ENCODE measurements at places on chromosomes 7 and 10. TPM values are rescaled to one million over a fixed set of nuclear protein-coding genes. Genes with fewer than 3 reads are reported as not detected.
A peak's percentile ranks its signal among the peaks of the same experiment; 100 is the strongest.

GRCh38 chr10:75444781-75445386 lies 13.5 kb downstream of the LRMDA start:
- no peak for DNase-seq

DNA sequence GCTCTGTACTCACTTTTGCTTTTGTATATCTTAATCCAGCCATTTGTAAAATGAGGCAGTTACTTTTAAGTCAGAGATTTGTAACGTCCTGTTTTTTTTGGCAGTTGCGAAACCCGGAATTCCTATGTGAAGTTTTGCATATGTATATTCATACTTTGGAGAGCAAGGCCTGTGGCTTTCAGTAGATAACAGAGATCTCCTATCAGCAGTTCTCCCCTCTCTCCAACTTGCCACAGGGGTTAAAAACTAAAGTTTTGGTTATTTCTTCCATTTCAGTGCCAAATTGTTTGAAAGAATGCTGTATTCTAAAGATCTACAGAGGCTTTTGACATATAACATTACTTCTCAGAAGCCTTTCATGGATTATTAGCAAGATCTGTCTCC lies 102.4 kb downstream of the EXOC4 start:
- no peak for DNase-seq

GRCh38 chr7:13153742-13154141 lies 466.3 kb downstream of the ARL4A start:
- DNase-seq, result no peak

- no peak for DNase-seq
Measured at GRCh38 chr10:126500185-126500584, 111.9 kb upstream of the ADAM12 start.

- no peak for DNase-seq
Measured at GRCh38 chr10:132385389-132385667, 11.7 kb upstream of the PWWP2B start.

- DNase-seq, result no peak
Measured at GRCh38 chr7:50471970-50472369, 21.8 kb upstream of the FIGNL1 start.

DNA sequence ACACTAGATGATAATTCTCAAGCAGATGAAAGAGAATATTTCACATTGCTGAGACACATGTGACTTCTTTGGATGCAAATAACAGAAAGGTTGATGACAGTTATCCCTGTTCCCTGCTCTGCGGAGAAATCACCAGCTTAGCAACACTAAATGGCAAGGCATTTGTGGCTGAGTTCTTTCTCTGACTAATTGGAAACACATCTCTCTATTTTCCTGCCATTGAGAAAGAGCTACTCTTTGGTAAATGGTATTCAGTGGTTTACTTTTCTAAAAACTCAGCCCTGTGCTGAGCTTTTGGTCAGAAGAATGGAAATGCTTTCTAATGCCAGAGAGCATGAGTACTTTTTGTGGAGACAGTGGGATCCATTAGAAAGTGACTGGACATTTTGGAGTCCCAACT lies 771.4 kb downstream of the LRMDA start:
- no peak for DNase-seq

DNA sequence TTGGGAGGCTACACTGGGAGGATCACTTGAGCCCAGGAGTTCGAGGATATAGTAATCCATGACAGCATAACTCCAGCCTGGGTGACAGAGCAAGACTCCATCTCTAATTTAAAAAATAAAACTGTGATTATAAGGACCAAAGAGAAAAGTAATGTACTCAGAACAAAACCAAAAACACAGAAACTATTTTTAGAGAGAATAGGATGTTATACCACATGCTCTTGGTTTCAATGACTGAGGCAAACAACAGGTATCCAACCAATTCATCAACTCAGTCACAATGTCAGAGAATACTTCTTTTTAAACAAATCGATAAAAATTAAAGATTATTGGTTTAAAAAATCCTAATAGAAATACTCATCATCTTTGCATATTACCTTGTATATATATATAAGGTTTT lies 186.7 kb downstream of the TPK1 start:
- no peak for DNase-seq

DNA sequence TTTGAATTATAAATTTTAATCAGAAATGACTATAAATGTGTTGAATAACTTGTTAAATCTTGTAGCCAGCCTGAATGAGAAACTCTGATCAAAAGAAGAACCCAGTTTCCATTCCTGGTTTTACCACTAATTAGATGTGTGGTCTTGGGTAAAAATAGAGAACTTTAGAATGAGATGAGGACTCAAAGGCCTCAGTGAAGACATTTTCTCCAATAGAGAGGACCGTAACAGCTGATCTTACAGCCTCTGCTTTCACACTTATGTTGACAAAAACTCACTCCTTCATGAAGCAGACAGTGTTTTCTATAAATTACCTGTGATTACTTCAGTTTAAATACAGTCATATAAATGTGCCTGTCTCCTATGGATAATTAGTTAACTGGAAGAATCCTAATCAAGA lies 200.1 kb upstream of the MEOX2 start:
- no peak for DNase-seq

DNA sequence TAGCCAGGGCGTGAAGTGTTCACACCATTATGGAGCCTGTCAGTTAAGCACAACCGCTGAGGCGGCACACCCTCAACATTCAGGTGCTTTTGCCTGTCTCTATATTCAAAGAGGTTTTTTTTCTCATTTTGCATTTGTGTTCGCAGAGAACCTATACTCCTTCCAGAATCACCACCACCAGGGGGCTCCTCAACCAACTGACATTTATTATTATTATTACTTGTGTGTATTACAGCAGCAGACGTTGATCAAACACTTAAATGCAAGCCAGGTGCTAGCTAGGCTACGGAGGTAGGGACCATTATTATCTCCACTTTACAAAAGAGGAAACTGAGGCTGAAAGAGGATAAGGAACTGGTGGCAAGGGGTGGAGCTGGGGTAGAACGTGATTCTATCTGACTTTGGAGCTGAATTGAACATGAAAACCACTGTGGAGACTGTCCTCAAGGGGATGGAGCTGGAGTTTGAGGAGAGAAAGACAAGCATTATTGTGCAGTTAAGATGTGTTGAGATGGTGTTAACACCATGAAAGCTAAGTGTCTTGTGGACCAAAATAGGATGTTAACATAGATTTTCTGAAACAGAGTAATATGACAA lies 133.8 kb upstream of the PLXNA4 start:
- DNase-seq, result peak; percentile 23

DNA sequence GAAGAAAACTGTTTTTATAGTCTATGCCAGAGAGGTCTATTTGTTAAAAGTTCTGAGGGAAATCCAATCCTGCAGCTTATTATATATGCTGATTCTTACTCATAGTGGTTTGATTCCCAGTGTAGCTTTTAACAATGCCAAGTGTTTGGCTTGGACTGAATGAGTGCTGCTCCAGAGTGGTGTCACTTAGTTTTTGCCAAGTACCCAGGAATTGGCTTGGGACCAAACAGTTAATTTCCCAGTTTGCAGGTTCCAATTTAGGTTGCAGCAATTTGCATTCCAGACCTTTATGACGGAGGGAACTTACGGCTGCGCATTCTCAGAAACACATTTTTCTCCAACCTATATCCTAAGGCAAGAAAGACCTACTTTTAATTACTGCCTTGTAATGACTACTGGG lies 32.4 kb downstream of the NSUN6 start:
- no peak for DNase-seq

DNA sequence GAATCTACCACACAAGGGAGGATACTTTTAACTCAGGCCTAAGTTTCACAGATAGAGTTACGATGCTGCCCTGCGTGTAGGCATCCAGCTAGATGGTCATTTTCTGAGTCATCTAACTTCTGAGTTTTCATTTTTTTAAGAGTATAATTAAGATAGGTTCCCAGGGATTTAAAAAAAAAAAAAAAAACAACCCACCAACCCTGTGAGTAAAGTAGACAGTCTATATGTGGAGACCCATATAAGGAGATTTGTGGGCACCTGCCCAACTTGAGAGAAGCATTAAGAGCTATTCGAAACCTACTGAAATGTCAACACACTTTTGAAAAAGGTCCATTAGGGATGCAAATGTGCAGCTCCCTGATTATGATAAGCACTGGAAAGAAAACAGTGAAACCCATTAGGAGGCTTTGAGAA lies 257.3 kb downstream of the TRIL start:
- no peak for DNase-seq

DNA sequence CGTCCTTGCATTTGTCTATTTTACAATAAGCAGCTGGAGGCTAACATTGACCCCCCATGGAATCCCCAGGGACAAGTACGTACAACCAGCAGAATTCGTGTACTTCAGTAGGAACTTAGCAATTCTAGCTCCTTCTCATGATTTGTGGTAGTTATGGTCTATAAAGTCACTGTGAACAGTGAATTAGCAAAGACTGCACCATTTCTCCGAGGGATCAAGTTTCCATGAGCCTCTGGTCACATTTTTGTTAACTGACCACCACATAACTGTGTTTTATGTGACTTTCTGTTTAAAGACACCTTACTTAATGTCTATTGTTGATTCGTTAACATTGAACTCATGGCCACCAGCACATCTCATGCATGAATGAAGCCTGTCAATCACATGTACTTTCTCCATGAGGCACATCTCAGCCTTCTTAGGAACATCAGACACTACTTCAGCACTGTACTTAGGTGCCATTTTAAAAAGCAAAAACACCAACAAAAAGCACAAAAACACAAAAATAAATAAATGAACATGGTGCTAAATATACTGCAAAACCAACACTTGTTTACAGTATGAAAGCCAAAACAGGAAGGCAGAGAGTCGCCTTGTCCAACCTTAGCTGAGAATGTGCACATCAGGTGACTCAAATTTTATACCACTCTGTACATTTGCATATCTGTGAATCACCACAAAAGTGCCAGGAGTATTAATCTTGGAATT lies 9.0 kb upstream of the UCN3 start:
- DNase-seq, result no peak

GRCh38 chr7:129784783-129785684 lies 167.7 kb downstream of the UBE2H start:
- DNase-seq, result peak; percentile 37

GRCh38 chr7:152574892-152575548 lies 100.9 kb downstream of the XRCC2 start:
- DNase-seq, result peak; percentile 16

- DNase-seq, result no peak
Measured at GRCh38 chr7:25186436-25186835, 41.9 kb downstream of the NPVF start.

GRCh38 chr7:88965371-88965770 lies 169.8 kb upstream of the TEX47 start:
- DNase-seq, result no peak

- no peak for DNase-seq
Measured at GRCh38 chr7:52925332-52925731, 110.1 kb upstream of the POM121L12 start.

- no peak for DNase-seq
Measured at GRCh38 chr7:151851145-151851751, 25.7 kb downstream of the PRKAG2 start.

- DNase-seq, result no peak
Measured at GRCh38 chr10:102997998-102998397, 79.9 kb downstream of the CNNM2 start.

GRCh38 chr10:30456266-30456665 lies 22.3 kb downstream of the MAP3K8 start:
- peak; percentile 49 for DNase-seq

The PPP1R9A gene
- polyA plus RNA-seq, result 0.89 TPM

The ACSL5 gene
- 425 TPM for polyA plus RNA-seq

The GLRX3 gene
- polyA plus RNA-seq, result 55.4 TPM

The ITPRID1 gene
- polyA plus RNA-seq, result 0.37 TPM

The SPDYE6 gene
- polyA plus RNA-seq, result 3.3 TPM

The GALNT11 gene
- polyA plus RNA-seq, result 39.7 TPM

The AASS gene
- 5.7 TPM for polyA plus RNA-seq

The FAM25G gene
- 46.7 TPM for polyA plus RNA-seq

The PRTFDC1 gene
- polyA plus RNA-seq, result 28.1 TPM

The RNLS gene
- polyA plus RNA-seq, result 10.9 TPM

The HOGA1 gene
- polyA plus RNA-seq, result 0.81 TPM

The RSPH10B gene
- polyA plus RNA-seq, result not detected

The UFSP1 gene
- polyA plus RNA-seq, result 3.5 TPM

The RET gene
- 5.3 TPM for polyA plus RNA-seq

All from small intestine (tissue), 16 donors.